Activated CD4-positive, alpha-beta T cell treated with anti-CD3 and anti-CD28 coated beads, Interleukin-10, Interleukin-2, amounts not matched to agents 100 ng/mL and 50 ng/mL, durations not matched to agents 16 hours and 8 hours (primary cell): ENCODE measurements at places on chromosomes 5 and 9.

DNA sequence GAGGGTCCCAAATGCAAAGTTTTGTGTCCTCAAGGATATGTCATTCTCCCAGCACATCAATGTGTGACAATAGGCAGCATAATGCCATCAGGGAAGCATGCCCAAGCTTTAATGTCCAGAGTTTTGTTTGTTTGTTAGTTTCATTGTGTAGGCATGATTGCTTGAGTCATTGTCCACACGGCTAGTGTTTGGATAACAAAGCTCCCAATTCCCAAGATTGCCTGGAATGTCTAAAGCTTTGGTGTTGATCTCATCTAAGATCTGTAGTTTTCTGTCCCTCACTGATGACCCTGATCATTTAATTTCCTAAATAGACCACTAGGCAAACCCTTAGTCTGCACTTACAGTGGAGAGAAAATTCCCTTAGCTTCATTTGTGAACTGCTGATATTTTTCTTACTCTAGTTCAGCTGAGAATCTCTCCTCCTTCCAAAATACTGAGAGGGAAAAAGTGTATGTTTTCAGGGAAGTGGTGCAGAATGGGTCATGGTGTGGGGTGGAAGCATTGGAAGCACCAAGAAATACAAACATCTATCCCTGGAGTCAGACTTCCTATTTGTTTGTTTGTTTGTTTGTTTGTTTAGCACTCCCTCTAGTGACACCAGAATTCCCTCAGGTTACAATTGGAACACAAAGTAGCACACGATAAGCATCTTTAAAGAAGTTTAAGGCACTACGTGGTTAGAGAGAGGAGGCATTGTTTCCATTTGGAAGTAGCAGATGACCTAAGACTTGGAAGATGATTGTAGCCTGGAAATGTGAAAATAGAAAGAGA lies 127.1 kb downstream of the PRDM6 start:
- no peak for DNase-seq

DNA sequence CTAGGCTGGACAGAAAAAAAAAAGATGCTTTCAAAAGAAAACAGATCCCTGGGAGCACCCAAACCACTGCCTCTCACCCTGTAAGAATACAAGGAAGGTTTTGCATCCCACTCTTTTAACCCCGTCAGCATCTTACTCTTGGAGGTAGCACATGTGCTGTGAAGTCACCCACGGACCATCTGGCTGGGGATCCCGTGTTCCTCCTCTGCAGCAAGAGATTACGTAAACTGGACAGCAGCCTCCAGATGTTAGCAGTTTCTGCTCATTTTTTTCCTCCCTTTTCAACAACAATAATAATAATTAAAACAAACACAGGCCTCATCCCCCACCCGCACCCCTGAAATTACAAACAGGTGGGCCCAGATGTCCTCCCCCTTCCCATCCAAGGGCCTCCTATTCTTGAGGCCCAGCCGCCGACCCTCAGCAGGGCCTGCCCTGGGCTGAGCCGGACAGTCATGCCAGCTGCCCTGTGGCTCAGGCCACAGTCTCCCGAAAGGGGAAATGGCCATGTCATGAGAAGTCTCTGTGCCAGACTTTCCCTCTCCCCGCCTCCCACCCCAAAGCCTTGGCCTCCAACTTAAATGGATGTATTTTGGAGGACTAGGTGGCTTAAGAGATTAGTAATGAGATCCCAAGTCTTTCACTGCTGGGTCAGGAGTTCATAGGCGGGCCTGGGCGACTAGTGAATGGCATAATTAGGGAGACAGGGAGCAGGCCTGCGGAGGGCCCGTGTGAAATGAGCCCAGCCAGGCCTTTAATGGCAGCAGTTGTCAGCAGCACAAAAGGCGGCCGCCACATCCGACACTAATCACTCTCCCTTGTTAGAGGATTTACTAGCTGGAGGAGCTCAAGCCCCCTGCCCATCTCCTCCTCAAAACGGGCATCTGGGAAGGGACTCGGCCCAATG lies 165.1 kb downstream of the PAPPA start:
- no peak for DNase-seq

DNA sequence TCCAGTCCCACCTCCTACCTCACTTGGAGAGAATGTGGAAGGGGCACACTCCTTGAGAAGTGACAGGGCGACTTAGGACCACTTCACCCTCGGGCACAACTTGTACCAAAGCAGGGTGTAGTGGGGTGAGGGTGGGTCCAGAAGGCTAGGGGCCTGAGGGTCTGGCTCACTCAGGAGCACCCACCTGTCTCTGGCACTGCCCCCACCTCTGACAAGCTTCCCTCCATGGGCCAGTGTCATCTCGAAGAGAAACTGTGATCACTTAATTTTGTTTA lies 76.9 kb upstream of the OLFM1 start:
- DNase-seq, result no peak

GRCh38 chr9:123548741-123549545 lies 192.9 kb downstream of the CRB2 start:
- DNase-seq, result peak; percentile 19

DNA sequence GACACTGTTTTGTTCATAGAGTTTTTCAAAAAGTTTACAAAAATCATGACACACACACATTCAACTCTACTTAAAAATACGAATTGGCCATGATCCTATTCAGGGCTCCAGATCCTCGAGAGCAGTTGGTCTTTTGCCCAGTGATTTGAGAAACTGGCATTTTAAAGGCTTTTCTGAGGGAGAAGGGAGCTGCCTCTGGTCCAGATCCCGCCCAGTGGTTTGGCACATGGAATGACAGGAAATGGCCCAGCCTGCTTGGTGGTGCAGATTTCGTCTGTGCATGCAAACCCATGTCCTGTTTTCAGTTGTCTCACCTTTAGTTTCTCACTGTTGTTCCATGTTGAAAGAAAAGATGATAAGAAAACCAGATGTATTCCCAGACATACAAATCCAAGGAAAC lies 3.6 kb downstream of the CAMK4 start:
- no peak for DNase-seq

DNA sequence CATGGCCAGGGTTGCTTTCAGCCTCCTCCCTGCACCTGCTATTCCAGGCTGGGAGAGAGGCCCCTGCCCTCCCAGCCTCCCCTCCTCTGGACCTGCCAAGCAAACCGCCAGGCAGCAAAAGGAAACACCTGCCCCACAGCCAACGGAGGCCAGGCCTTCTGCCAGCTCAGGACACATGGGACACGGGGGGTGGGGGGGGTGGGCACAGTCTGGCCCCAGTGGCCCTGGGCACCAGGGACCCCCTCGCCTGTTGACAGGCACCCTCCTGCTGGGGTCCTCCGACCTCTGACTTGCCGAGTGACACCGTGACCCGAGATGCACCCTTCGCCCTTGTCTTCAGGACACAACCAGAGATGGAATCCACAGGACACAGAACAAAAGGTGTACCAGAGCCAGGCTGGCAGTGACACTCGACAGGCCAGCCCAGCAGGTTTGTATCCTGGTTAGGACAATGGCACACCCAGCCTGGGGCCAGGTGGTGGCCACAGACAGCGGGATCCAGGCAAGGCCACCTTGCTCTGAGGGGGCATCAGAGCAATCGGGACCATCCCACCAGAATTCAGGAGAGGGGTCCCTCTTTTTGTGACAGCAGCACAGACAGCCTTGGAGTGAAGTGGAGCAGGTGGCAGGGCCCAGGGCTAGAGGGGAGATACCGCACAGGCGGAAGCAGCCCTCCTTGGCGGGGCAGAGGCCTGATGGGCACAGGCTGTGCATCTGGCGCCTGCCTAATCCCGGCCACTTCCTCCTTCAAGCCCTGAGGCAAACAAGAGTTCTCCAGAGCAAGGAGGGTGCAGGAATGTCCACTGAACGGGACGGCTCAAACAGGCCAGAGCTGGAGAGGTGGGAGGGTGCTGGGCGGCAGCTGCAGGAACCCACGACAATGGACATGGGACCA lies 1.3 kb upstream of the TMEM210 start:
- DNase-seq, result no peak

DNA sequence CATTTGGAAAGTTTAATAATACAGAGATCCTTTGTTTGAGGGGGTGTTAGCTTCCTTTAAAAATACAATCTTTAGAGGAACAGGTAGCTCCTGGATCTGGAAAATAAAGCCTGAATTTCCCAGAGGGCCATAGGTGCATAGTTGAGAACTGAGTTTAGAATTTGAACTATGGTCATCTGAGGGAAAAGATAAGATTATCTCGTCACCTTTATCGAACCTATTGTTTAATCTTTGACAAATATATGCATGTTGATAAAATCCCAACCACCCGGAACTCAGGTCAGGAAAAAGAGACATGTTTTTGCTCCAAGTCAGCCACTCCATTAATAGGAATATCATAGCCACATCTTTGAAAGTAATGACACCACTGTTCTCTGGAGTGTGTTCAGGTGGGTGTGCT lies 91.7 kb upstream of the FAM169A start:
- no peak for DNase-seq

DNA sequence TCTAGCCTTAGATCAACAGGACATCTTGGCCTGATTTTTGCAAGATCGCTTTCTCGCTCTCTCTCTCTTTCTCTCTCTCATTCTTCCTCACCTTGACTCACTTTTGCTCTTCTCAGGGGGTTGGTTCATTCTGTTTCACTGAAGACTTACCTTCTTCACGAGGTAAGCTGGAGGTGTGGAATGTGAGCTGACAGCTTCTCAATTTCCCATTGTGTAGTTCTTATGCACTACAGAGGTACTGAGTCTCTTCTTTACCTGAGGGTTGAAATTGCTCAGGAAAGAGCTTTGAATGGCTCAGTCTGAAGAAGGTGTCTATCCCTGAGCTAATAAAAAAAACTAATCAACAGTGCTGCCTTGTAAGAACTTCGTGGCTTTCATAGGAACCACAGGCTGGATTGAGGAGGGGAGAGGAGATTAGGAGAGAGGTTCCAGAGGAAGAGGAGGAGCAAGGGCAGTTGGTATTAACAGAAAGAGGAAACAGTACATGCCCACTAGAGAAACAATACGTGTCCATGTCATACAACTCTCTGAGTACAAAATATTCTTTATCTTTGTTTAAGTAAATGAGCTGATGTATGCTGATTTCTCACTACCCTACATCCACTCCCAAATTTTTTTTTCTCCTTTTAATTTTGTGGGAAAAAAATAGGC lies 192.2 kb downstream of the TMEM167A start:
- no peak for DNase-seq

DNA sequence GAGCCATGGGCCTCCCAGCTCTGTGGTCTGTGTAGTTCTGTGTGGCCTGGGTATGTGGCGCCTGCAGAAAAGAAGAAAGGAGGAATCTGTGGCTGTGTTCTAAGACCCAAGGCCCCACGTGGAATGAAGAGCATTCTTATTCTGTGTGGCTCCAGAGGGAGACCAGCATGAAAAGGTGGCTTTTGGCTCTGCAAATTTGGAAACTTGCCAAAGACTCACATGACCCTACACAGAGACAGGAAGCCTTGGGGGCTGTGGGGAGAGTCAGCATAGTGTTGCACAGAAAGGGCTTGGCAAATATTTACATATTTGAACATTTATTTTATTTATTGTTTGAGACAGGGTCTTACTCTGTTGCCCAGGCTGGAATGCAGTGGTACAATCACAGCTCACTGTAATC lies 193.3 kb downstream of the TMEM38B start:
- no peak for DNase-seq

- DNase-seq, result peak; percentile 35
These were observed 482 bp downstream of the TESK1 start for GRCh38 chr9:35605351-35606137.

- DNase-seq, result peak; percentile 63
These were observed 10.4 kb upstream of the SLC45A2 start for GRCh38 chr5:33994845-33995244.

GRCh38 chr5:175840050-175840841 lies 31.1 kb upstream of the CPLX2 start:
- peak; percentile 25 for DNase-seq

DNA sequence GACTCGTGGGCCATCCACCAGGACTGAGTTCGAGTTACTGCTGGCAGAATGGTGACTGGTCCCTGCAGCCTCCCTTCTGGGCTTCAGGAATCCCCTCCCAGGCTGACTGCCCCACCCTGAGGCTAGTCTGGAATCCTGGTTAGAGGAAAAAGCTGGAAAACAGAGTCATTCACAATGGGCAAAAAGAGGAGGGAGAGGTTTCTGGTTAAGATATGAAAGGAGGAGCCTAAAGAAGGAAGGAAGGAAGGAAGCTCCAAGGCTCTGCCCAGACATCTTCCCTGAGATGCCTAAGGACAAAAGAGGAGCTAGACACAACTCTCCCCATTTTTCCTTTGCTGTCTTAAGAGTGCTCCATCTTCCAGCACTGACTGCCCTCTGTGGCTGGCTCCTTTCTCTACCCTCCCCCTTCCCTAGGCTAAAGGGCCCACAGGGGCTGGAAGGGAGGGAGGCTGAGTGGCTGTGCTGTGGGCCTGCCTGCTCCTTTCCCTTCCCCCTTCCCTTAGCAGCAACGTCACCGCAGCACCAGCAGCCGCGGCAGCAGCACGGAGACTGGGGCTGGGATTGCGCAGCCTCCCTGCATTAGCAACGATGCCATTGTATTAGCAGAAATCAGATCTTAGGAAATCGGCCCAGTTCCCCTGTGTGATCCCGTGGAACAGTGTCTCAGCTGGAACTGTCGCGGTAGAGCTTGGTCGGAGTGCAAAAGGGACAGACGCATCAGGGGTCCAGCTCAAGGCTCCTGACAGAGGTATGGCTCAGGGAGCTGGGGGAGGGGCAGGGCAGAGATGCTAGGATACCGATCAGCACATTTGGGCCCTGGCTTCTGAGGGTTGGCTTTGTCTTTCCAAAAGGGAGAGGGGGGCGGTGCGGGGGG lies 48.7 kb downstream of the RUSC2 start:
- DNase-seq, result no peak

DNA sequence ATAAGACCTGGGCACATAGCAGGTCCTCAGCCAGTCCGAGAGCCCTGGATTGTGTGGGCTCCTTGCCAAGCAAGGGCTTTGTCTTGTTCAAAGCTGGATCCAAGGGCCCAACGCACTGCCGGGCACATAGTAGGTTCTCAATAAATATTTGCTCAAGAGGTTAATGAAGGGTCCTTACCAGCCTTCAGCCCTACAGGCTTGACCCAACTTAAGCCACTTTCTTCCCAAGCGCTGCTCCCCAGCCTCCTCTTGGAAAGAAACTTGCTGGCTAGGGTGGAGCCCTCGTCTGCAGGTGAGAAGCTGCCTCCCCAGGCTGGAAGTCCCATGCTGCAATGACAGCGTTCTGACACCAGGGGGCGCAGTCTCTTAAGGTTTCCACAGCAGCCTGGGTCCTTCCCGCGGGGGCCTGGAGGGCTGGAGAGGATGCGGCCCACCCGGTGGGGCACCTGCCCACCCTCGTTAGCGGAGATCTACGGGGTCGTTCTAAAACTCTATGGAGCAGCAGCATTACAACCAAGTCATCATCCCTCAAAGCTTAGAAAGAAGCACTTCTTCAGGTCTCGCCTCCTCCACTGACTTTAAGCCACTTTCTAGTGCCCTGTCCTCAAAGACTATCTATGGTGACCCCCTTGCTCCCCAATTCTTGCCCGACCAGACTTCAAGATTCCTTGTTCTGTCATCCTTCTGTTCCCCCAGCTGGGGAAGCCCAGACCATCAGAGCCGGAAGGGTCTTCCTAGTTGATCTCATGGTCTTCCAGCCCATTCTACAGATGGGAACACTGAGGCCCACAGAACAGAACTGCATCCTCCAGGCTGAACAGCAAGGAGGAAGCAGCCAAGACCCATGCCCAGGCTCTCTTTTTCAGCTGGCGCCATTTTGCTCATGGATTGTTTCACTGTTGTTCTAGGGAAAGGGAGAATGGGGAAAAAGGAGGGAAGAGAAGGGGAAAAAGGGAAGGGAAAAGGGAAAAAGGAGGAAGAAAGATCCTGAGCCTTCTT lies 115.4 kb downstream of the LHX2 start:
- DNase-seq, result peak; percentile 82

- no peak for DNase-seq
These were observed 136.4 kb downstream of the WDR41 start for GRCh38 chr5:77355751-77356150.

GRCh38 chr9:100082782-100083181 lies 16.0 kb downstream of the ERP44 start:
- DNase-seq, result no peak
